ENCODE measurements at places on chromosomes 13 and 19.

- DNase-seq = no peak
Observed at GRCh38 chr19:32876919-32877285, 7.3 kb upstream of the SLC7A9 start.

DNA sequence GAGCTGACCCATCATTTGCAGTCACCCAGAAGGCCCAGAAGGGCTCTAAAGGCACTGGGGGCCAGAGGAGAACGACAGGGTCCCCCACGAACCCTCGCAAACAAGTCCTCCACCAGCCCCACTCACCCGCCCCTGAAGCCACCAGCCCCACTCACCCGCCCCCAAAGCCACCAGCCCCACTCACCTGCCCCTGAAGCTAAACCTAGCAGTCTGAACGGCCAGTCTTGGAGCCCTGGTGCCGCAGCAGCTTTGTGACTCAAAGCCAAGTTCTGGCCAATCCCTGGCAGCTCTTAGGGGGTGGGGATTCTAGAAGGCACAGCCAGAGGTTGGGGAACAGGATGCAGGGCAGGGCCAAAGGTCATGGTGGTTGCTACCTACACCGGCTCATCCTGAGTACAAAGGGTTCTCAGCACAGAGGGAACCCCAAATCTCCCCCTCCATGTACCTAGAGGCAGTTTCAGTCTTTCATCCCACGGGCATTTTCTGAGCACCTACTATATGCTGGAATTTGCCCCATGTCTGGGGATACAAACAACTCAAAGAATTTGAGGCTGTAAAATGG is at the start of gene IQCN:
Gene IQCN (minus strand): TSS at position 234 of the 562 bp plus-strand sequence. CDS start 4,974 bp downstream, outside the sequence.
- DNase-seq = no peak

DNA sequence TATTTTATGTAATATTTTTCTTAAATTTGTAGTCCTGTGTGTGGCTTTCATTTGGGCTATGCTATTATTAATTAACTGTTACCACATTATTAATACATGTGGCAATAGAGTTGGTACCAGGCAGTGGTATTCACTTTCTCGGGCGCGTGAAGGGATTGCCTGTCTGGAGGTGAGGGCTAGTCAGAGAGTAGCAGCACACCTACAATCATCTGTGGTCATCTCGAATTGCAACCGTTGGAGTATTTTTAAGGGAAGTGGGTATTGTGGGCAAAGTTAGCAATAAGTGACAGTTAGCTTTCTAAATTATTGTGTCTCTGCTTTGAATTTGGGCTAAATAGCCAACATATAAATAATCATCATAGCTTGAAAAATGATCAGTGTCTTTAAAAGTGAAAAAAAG is 20.0 kb upstream of the GPR18 start:
- DNase-seq = peak; percentile 46

GRCh38 chr19:34475026-34475974 is 6.3 kb upstream of the WTIP start:
- peak; percentile 85 for DNase-seq

- no peak for DNase-seq
Observed at GRCh38 chr19:4580961-4581665, 21.6 kb upstream of the SEMA6B start.

GRCh38 chr13:59425211-59425741 is 738.5 kb downstream of the DIAPH3 start:
- DNase-seq = no peak

- no peak for DNase-seq
Observed at GRCh38 chr13:79222427-79223205, 183.4 kb downstream of the RBM26 start.

DNA sequence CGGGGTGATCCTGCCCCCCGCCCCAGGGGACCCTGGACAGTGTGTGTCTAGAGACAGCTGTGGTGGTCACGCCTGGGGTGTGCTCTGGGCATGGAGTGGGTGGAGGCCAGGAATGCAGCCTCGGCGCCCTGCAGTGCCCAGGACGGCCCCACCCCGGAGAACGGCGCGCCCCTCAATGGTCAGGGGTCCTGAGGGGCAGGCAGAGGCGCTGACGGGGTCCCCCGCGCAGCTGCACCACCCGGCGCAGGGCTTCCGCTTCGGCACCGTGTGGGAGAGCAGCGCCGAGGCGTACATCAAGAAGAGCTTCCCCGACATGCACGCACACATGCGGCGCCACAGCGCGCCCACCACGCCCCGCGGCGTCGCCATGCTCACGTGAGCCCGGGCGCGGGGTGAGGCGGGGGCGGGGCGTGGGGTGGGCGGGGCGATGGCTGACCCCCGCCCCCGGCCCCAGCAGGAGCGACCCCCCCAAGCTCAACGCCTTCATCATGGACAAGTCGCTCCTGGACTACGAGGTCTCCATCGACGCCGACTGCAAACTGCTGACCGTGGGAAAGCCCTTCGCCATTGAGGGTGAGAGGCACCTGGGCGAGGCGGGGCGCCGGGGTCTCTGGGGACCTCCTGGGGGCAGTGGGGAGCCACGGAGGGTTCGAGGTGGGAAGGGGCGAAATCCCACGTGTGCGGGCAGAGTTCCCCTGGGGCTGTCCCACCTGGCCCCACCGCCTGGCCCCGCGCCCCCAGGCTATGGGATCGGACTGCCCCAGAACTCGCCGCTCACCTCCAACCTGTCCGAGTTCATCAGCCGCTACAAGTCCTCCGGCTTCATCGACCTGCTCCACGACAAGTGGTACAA is 7.4 kb downstream of the GRIN3B start:
- no peak for DNase-seq
